ENCODE measurements at places on chromosomes 3 and 15.

DNA sequence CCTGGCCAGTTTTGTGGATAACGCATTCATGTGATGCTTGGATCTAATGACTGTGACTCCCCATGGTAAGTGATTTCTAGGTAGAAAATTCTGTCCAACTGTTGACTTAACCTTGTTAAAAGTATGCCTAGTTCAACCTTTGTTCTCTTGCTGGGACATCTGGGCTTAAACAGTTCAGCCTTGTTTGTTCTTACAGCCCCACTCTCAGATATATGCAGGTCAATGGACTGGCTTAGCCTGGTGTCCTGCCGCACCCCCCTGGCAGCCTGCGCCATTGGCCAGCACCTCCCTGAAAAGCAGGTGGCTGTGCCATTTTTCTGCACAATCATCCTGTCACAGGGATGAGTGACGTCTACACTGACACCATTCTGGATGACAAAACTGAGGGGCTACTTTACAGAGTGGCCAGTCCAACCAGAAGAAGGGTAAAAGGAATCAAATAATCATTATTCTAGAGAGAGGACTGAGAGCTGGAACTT, 244.7 kb upstream of the ONECUT1 start:
- no peak for DNase-seq

DNA sequence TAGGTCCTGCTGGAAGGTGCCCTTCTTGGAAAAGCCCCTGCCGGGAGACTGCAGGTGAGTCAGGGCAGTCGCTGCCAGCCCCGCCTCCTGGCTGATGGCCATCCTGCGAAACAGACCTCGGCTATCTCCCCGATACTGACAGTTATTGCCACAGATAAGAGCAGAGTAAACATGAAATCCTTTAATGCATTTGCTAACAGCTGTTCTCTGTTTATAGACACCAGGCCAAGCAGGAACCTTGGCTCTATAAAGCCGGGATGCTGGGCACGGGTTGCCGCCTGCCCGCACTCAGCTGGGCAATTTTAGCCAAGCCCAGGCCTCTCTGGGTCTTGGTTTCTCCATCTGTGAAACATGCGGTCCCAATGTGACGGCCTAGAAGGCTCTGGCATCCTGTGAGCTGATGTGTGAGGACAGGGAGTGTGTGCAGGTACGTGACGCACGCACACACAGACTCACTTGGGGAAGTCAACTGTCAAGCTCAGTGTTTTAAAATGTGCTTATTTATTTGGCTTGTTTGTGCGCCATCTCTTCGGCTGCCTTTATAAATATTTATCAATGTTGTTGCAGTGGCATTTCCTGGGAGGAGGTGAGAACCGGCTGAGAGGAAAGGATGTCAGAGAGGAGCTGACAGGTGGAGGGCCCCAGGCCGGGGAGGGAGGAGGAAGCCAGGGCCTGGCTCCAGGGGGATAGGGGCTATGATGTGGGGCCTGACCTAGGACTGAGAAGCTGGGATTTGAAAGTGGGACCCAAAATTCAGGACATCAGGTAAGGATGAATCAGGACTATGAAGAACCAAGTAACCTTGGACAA, 50.8 kb upstream of the PRR23E start:
- DNase-seq, result no peak

- DNase-seq, result no peak
These were observed 1.3 kb upstream of the KCNH8 start for GRCh38 chr3:19146685-19147650.

DNA sequence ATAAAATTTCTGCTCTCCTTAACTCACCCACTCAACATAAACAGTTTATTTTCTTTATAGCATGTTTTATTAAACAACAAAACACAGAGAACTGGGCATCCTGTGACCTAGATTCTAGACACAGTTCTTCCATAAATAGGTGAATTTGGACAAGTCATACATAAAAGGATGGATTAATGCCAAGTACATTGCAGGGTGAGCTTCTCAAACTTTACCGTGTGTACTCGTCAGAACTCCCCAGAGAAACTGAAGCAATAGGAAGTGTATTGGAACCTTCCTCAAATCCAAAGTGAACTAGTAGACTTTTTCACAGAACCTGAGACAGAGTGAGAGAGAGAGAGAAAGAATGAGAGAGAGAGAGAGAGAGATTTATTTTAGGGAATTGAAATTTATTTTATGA, 139.7 kb downstream of the CD47 start:
- DNase-seq, result no peak

- DNase-seq, result no peak
These were observed 366.3 kb downstream of the TIGIT start for GRCh38 chr3:114660124-114660523.

DNA sequence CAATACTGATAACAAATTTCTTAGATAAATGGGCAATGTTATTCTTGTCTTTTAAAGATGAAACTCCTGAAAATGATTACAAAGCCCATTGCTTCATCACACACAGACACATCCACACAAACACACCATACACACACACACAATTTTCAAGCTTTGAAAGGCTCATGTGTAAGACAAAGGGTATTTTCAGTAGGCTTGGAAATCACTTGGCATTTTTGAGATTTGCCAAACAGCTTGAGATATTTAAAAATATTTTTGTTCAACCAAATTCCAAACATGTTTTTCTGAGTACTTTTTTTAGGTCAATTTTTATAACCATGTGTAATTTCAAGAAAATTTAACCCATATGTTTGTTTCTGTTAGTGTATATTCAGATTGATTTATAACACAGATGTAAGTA, 283.7 kb downstream of the ROBO2 start:
- DNase-seq, result no peak

GRCh38 chr15:49290191-49290590, 120.1 kb downstream of the GALK2 start:
- no peak for DNase-seq

- no peak for DNase-seq
These were observed 314.2 kb upstream of the RARB start for GRCh38 chr3:25113891-25114290.

DNA sequence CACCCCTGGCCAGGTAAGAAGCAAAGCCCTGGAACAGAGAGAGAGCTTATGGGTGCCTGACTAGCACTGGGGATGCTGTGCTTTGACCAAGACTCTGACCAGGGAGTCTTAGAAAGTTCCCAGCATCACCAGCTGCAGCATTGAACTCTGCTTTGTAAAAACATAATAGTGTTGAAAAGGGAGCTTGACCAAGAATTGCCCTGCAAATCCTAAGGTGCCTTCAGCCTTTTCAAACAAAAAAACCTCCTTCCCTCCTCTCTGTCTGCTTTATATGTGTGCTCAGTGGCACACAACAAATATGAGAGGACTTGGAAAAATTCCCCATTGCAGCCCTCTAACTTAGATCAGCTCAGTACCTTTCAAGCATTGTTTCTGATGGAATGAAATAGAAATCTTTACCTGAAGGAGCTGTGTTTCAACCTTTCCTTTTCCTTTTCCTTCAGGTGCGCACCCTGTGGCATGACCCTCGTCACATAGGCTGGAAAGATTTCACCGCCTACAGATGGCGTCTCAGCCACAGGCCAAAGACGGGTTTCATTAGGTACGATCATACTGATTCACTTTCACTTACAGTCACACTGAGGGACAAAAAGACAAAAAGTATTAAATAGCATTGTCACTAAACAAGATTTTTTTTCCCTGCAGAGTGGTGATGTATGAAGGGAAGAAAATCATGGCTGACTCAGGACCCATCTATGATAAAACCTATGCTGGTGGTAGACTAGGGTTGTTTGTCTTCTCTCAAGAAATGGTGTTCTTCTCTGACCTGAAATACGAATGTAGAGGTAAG, 13.0 kb downstream of the THBS1 start:
- no peak for DNase-seq

DNA sequence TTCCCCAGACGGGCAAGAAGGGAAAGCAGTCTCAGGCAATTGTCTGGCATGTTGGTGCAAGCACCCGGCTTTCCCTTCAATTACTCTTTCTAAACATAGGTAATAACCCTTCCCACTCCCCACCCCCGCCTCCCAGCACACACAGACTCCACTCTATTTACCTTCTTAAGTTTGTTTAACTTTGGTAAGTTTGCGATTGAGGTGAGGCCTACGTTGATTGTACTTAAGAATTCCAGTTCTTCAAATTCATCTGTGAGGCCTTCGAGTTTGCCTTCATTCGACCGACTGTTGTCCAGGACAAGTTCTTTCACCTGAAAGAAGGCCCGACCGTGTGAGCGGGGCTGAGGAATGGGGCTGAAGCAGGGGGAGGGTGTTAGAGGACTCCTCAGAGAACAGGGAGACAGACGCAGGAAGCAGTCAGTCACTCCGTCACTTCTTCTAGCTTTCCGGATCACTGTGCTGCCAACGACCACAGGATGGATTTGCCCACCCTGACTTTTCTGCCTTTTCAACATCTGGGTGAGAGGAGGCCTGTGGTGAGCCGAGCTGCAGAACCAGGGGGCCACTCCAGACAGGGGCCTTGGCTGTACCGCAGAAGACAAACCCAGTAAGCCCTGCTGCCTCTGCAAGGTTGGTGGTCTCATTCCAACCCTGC, 33.0 kb downstream of the ANP32A start:
- no peak for DNase-seq

- DNase-seq, result no peak
These were observed 199.1 kb downstream of the EPHA3 start for GRCh38 chr3:89306540-89306939.

DNA sequence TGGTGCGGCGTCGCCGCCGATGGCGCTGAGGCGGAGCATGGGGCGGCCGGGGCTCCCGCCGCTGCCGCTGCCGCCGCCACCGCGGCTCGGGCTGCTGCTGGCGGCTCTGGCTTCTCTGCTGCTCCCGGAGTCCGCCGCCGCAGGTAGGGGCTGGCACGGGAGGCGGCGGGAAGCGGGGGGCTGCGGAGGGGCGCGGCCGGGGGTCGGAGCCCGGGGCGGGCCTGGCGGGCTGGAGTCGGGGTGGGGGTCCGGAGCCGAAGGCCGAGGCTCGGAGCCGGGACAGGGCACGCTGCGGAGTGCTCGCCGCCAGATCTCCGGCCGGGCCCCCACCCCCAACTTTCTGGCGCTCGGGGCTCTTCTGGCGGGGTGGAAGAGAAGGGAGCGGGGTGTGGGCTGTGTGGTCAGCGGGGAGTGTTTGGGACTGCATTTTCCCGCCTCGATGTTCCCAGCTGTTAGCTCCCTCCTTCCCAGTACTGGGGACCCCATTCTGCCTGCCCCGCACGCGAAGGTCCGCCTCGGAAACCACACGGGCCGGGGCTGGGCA, 299 bp downstream of the TYRO3 start:
- no peak for DNase-seq

GRCh38 chr15:39574427-39574826, 6.5 kb upstream of the THBS1 start:
- no peak for DNase-seq

DNA sequence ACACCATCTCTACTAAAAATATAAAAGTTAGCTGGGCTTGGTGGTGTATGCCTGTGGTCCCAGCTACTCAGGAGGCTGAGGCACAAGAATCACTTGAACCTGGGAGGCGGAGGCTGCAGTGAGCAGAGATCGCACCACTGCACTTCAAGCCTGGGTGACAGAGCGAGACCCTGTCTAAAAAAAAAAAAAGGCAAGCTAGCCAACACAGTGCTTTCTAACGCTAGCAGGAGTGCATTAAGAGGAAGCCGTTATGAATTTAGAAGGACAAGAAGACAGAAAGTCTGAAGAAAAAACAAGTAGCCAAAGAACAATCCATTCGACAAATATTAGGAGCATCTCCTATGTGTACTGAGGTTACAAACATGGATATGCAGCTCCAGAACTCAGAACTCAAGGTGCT, 28.6 kb downstream of the BHLHE40 start:
- no peak for DNase-seq

DNA sequence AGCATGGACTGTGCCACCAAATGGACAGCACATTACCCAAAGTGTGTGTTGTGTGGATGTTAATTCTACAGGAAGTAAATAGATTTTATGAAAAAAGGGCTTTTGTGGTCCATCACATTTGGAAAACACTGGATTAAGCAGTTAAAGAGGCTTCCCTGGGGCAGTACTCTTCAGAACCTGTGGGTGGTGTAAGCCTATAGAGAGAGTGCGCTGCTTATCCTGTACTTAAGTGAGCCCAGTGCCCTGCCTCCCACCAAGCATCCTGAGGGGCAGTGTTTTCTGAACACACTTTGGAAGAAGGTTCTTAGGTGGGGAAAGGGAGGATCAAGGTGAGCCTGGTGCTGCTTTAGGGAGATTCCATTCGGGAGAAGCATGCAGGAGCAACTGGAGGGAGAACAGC, 10.9 kb downstream of the TTLL3 start:
- no peak for DNase-seq

GRCh38 chr3:131535596-131535995, 32.8 kb upstream of the MRPL3 start:
- DNase-seq, result no peak

Data from activated CD4-positive, CD25-positive, alpha-beta regulatory T cell treated with anti-CD3 and anti-CD28 coated beads, Interleukin-2, amount 50 U/mL, for 16 hours (primary cell).